ENCODE measurements at places on chromosomes 5 and 9.

DNA sequence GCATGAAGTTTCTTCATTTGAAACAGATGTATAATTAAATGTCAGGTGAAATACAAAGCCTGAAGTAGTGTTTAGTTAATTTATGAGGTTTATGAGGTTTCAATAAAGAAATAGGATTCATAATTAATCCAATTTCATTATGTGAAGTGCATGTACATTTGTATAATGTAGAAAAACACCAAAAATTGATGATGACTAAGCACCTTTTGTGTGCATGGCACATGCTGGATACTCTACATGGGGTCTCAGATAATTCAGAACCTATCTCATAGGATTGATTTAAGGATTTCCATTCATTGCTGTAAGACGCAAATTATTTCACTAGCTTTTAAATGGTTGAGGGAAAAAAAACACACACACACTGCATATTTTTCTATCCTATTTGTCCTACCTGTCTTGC is 143.9 kb downstream of the ESM1 start:
- DNase-seq: no peak

DNA sequence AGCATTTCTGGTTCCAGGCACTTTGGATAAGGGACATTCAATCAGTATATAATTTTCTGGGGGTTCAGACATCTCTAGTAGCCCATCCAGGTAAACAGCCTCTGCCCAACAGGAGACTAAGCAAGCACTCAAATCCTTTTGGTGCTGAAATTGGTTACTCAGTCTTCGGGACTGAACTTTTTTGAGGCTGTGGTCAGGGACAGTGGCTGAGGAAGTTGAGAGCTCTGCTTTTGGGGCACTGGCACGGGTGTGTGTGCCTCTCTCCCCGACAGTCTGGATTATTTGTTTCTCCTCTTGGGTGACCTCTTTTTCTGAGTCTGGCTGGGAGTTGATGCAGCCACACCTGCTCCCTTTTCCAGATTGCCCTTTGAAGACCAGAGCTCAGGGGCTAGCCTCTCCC is 47.6 kb downstream of the ACER2 start:
- no peak for DNase-seq

- peak; percentile 30 for DNase-seq
Measured at GRCh38 chr5:134561871-134562296, 36.4 kb downstream of the JADE2 start.

- DNase-seq: no peak
Measured at GRCh38 chr5:130529511-130530485, 625.5 kb downstream of the CHSY3 start.

- no peak for DNase-seq
Measured at GRCh38 chr5:135537271-135537670, 1.5 kb upstream of the NEUROG1 start.

DNA sequence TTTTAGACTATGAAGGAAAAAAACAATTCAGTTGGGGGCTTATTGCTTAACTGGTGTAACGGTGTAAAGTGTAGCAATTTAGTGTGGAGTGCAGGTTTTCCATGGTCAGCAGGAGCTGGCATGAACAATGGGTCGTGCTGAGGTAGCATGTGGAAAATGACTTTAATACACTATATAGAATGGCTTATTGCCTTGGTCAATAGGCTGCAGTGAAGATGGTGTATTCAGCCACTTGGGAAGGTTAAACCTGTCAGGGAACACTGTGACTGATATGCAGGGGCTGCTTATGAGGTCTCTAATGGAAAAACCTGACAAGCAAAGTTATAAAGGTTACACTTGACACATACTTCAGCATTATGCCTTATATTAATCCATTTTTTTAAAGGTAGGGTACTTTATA is 764.7 kb upstream of the ARRDC3 start:
- DNase-seq: no peak

- DNase-seq: no peak
Measured at GRCh38 chr9:125391704-125392103, 130.1 kb downstream of the GAPVD1 start.

DNA sequence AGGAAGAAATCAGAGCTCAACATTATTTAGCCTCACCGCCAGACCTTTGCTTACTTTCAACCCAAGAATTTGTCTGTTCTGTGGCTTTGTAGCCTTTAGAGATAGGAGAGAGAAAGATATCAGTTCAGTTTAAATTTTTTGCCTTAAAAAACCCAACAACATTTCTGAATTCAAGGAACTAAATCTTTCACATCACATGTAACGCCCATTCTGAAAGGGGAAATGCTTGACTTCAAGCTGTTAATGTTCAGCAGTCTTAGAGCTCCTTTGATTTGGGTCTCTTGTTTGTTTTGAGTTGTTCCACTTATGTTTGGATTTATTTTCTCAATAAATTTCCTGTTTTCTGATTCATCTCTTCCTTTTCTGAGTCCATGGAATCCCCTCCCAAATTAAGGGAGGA is 294.5 kb downstream of the ARHGAP26 start:
- no peak for DNase-seq

- DNase-seq: no peak
Measured at GRCh38 chr5:157213527-157214243, 33.0 kb downstream of the ITK start.

- no peak for DNase-seq
Measured at GRCh38 chr5:135400866-135401265, 1.8 kb upstream of the MACROH2A1 start.

GRCh38 chr5:161786686-161787085 is 61.2 kb upstream of the GABRA1 start:
- no peak for DNase-seq

GRCh38 chr9:108755979-108756378 is 99.8 kb downstream of the ACTL7B start:
- no peak for DNase-seq

DNA sequence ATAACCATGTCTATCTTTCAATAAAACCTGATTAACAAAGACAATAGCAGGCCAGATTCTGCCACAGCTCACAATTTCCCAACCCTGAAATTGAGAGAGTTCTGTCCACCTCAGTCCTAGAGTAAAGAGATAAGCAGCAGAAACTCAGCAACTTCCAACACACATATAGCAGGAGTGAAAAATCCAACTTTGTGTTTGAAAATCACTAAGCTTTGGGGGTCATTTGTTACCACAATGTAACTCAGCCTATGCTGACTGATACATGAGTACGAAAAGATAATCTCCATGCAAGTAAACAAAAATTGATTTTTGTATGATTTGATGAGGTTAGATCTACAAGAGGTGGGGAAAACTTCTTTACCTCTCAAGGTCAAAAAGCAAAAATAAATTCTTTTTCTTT is 231.0 kb upstream of the DAPK1 start:
- no peak for DNase-seq
